Activated CD8-positive, alpha-beta T cell treated with anti-CD3 and anti-CD28 coated beads for 36 hours (primary cell): ENCODE measurements at places on chromosomes 13 and 19. TPM values are rescaled to one million over a fixed set of nuclear protein-coding genes. Genes with fewer than 3 reads are reported as not detected.
A peak's percentile ranks its signal among the peaks of the same experiment; 100 is the strongest.

- no peak for DNase-seq
Measured at GRCh38 chr13:110317093-110317492, 10.0 kb downstream of the COL4A2 start.

DNA sequence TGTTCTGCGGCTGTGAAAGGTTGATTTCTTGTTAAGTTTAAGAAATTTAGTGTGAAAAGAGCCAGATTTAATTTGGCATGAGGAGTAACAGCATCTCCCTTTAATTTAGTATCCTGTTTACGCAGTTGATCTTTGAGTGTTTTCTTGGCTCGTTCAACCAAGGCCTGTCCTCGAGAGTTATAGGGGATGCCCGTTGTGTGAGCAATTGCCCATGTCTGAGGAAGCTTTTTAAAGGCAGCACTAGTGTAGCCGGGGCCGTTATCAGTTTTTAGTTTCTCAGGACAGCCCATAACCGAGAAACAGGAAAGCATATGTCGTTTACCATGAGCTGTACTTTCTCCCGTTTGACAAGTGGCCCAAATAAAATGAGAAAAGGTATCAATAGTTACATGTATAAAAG lies 47.5 kb upstream of the ZNF43 start:
- DNase-seq: no peak

DNA sequence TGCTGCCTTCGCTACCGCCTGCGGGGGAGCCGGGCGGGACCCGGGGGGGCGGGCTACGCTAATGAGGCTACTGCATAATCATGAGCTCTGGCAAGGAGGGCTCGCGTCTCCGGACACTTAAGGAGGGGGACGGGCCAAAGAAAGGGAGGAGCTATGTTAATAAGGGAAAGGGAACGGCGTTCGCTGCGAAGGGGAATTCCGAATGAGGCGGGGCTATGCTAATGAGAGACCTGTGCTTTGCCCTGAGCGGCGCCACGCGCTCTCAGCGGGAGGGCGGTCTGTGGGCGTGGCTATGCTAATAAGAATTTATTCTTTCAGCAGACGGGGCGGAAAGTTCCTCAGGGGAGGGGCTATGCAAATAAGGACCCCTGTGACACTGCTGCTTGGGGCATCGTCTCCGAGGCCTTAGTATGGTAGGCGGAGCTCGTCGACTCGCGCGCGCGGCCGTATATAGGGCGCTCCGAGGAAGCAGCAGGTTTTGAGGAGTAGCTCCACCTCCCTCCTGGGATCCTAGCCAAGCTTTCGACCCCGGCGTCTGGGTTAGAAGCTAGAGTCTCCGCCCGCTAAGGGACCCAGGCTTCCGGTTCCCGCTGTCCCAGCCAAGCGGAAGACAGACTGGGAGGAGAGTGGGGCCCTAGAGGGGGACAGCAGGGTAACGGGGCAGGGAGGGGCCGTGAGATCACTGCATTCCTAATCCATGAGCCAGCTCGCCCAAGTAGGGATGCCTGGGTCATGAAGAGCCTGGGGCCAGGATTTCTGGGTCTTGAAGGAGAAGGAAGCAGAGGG lies at the start of gene RRAS:
TSS of gene RRAS (minus strand) at position 31 of the 786 bp plus-strand sequence. CDS start 45 bp downstream, outside the sequence.
- peak; percentile 100 for DNase-seq

DNA sequence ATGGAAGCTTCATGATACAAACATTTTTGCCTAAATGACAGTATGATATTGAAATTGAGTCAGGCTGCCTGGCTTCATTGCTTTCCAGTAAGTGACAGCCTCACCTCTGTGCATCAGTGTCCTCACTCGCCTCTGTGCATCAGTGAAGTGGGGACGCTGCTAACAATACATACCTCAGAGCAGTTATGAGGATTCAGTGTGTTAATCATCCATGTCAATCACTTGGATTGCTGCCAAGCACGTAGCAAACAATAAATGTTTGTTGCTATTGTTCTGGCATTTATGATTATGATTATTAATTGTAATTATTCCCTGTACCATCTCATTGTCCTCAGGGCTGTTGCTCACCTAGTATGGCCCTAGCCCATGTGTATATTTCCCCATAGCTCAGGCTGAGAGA lies 8.8 kb downstream of the PPP2R1A start:
- no peak for DNase-seq

DNA sequence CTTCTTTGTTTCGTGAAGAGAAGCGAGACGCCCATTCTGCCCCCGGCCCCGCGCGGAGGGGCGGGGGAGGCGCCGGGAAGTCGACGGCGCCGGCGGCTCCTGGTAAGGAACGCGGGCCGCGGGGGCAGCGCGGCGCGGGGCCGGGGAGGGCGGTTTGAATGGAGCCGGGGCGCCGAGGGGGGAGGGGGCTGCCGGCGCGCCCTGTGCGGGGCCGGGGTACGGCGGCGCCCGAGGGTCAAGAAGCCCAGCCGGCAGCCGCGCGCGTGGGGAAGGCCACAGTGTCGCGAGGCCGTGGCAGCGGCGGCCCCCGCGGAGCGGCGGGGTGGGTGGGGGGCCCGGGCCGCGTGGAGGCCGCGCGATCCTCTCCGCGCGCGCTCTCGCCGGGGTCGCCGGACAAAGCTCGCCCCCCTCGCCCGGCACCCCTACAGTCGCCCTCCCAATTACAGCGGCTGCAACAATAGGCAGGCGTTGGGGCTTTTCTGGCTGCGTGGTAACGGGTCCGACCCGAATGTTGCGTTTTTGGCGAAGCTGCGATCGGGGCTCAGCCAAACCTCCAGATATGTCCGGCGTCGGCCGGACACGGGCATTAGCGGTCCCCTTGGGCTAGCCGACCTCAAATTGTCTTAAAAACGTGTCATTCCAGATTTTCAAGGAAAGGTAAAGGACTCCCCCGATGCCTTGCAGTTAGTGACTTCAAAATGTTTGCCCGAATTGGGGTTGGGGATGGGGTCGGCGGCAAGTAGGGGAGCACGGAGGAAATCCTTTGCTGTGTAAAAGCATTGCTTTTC lies 437 bp downstream of the SMARCA4 start:
- peak; percentile 46 for DNase-seq

DNA sequence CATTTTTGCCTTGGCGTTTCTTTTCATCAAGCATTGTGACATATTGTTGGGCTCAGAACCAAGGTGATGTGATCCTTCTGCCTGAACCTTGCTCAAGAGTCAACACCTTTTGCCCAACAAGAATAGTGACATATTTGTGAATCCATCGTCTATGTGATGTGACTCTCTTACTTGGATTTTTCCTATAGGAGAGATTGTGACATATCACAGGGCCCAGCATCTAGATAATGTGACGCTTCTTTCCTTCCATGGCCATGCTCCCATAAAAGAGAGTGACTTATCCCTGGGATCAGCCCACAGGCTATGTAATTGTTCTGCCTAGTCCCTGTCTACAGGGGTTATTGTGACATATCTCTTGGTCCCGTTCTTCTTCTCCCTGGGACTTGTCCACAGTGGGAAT lies 8.5 kb upstream of the ZNF429 start:
- no peak for DNase-seq

- no peak for DNase-seq
Measured at GRCh38 chr13:99686157-99686572, 184.9 kb downstream of the TM9SF2 start.

DNA sequence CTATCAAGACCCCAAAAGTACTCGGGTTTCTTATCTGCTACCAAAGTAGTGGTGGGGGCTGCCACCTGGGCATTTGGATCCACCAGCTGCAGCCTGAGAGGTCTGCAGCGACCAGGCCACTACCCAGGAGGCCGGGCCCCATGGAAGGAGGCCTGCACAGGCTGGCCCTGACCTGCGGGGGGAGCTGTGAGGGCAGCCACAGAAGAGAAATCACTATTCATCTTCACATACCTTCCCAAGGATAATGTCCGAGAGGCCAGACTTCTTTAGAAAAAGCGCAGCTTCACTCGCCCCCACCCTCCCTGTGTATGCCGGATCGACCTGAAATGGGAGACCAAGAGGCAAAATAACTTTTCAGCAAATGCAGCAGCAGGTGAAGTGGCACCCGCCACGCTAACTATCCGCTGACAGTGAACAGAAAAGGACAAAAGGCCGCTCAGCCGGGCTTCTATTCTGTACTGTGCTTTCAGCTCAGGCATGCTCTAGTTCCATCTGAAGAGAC lies 30.1 kb downstream of the EPS15L1 start:
- peak; percentile 50 for DNase-seq

- no peak for DNase-seq
Measured at GRCh38 chr13:98207416-98207815, 30.3 kb upstream of the RNF113B start.

DNA sequence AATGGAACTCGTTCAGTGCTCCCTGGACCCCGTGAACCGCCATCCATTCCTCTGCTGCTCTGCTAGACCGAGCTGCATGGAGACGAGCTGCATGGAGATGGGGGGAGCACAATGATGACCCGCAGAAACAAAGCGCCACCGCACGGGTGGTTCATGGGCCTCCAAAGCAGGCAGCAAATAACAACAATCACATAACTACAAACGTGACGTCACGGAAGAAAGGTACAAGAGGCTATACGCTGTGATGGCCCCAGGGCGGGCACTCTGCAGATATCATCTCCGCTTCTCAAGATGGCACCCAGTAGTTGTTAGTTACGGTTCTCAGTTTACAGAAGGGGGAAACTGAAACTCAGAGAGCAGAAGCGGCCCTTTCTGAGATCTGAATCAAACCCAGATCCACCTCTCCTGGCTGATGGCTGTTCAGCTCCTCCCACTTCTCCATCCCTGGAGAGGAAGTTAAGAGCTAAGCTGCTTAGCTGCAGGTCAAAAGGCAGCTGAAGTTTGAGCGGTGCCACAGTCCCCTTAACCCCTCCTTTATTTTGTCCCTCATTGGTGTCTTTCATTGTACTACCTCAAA lies 1.7 kb downstream of the ATP13A1 start:
- DNase-seq: peak; percentile 61

DNA sequence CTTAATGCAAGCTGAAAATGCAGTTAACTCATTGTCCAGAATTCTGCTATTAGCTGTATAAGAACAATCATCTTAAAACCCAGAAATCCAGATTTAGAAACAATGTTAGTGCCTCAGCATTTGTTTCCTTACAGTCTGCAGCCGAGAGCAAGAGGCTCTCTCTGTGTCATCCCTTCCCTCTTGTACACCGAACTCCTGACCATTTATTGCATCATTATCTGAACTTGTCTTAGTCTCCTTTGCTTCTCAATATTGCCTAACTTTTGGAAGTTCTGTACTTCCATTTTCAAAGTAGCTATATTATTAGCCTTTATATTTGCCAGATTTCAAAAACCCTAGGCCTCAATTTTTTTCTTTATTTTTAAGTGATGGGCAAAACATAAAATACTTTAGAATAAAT lies 27.1 kb downstream of the RNASEH2B start:
- DNase-seq: no peak

DNA sequence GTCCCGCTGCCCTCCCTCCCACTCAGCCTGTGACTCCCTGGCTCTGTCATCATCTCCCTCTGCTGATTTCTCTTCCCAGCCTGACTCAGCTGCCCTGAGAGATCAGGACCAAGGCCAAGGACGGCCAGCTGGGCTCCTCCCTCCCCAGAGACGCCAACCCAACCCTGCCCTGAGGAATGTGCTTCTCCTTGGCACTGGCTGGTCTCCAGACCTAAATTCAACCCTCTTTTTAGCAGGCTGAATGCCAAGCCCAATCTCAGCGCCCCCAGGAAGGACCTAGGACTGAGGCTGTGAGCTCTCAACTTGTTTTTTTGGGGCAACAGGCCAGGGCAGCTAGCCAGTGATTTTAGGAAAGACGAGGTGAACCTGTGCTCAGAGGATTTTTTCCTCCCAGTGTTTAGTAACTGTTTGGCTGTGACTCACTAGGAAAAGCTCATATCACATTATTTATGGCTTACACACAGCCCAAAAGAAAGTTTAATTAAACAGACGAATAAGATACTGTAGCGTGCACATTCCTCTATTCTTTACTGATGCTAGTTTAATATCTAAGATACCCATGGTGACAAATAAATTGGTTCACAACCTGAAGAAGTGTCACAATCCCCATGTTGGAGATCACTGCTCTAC lies 7.4 kb upstream of the IGFL1 start:
- DNase-seq: no peak

DNA sequence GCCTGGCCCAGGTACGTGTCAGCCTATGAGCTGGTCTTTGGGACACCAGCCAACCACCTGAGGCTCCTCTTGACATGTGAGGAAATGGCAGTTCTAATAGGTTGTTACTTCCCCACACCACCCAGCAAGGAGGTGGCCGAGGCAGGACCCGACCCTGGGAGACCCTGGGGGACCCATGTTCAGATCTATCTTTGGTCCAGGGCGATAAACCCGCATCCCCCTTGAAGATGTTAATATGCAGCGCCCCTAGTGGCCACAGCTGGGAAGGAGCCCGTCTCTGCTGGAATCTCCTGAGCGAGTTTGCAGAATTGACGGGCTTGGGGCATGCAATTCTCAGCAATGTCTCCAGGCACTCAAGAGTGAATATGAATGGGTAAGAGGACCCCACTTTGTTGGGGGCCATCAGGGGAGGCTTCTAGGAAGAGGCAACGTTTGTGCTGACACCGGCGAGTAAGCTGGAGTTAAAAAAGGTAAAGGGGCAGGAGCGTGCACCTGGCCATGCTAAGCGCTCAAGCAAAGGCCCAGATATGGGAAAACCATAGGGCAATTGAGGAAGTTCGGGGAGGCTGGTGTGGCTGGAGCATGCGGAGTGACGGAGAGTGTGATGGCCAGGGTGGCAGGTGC lies 1.5 kb upstream of the MYO1F start:
- DNase-seq: peak; percentile 92

DNA sequence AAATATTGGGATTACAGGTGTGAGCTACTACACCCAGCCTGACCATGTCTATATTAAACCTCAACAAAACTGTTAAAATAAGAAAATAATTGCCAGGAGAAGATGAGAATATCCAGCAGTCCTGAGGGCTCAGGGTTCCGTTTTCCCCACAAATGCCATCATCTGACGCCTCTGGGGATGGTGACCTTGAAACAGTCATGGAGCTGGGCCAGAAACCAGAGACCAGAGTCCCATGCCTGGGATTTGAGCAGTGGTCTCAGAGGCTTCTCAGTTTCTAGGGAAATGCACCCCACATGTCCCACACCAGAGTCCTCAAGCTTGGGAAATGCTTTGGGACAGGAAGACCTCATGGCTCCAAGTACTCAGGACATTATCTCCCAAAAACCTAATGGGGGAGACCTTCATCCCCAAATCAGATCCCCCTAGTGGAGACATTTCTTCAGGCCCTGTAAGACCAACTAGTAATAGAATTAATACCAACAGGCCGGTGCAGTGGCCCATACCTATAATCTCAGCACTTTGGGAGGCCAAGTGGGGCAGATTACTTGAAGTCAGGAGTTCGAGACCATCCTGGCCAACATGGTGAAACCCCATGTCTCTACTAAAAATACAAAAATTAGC lies 2.9 kb upstream of the MAP1S start:
- no peak for DNase-seq

GRCh38 chr13:49563516-49563915 lies 21.8 kb downstream of the RCBTB1 start:
- no peak for DNase-seq

The ATP4B gene
- total RNA-seq: not detected

The XRCC1 gene
- 32.4 TPM for total RNA-seq

The PEAK3 gene
- not detected for total RNA-seq

The TUBB4A gene
- total RNA-seq: 9.6 TPM

The ZBTB7A gene
- 46.6 TPM for total RNA-seq

The KIR2DL3 gene
- not detected for total RNA-seq

The LRRC63 gene
- 0.59 TPM for total RNA-seq

The HNRNPA1L2 gene
- total RNA-seq: 7.8 TPM
